ENCODE measurements at places on chromosomes 5 and 9.
A peak's percentile ranks its signal among the peaks of the same experiment; 100 is the strongest.

DNA sequence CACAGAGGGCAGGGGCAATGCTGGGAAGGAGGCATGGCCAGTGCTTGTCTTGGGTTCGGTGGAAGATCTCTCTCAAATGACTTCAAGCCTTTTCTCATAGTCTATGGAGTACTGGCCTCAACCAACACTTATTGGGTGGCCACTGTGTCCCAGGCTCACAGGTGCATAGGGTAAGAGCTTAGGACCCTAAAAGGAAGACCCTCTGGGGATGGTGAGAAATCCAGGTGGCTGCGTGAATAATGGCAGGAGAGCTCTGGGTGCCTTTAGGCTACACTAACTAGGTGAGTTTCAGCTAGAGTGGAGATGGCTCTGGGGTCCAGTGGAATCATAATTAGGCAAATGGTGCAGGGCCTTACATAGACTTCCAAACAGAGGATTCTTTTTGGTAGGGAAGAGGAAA lies 9.9 kb downstream of the STC2 start:
- no peak for DNase-seq

DNA sequence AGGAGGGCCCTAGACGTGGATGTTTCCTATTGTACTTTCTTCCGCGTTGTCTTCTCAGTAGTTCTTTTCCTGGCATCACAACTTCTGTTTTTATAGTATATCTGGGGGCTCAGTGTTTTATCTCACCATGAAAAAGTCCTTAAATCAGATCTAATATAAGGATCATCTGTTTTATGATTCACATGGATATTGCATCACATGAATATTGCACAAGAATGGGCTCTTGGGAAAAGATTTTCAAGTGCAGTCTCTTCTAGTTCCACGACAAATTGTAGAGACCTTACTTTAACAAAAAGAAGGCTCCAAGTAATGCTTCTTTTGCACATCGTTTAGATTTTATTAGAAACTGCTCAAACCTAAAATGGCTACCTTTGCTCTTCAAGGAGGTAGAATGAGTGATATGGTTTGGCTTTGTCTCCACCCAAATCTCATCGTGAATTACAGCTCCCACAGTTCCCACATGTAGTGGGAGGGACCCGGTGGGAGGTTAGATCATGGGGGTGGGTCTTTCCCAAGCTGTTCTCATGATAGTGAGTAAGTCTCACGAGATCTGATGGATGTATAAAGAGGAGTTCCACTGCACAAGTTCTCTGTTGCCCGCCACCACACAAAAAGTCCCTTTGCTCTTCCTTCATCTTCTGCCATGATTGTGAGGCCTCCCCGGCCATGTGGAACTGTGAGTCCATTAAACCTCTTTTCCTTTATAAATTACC lies 53.7 kb upstream of the FAM120A start:
- no peak for DNase-seq

- DNase-seq: peak; percentile 51
Measured at GRCh38 chr5:16794269-16794913, 141.7 kb downstream of the MYO10 start.

- DNase-seq: no peak
Measured at GRCh38 chr9:31089549-31090221, 1294.8 kb upstream of the ACO1 start.

DNA sequence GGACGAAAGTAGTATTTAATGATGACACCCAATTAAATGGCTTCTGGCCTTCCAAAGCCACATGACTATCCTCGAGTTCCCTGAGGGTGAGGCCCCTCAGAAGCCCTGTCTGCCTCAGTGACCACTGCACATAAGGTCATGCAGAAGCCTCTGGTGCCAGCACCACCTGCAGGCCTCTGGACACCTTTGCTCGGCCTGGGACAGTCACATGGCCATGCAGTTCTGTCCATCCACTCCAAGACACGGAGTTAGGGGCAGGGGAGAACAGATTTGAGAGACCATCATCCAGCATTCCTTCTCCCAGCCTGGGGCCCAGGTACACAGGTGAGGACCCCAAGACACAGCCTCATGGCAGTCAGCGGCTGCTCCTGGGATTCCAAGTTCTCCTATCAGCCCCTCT lies 145.0 kb downstream of the ROR2 start:
- DNase-seq: no peak

GRCh38 chr5:102554082-102554481 lies 55.3 kb upstream of the SLCO6A1 start:
- DNase-seq: no peak

- no peak for DNase-seq
Measured at GRCh38 chr5:75707911-75708509, 9.2 kb downstream of the POC5 start.

DNA sequence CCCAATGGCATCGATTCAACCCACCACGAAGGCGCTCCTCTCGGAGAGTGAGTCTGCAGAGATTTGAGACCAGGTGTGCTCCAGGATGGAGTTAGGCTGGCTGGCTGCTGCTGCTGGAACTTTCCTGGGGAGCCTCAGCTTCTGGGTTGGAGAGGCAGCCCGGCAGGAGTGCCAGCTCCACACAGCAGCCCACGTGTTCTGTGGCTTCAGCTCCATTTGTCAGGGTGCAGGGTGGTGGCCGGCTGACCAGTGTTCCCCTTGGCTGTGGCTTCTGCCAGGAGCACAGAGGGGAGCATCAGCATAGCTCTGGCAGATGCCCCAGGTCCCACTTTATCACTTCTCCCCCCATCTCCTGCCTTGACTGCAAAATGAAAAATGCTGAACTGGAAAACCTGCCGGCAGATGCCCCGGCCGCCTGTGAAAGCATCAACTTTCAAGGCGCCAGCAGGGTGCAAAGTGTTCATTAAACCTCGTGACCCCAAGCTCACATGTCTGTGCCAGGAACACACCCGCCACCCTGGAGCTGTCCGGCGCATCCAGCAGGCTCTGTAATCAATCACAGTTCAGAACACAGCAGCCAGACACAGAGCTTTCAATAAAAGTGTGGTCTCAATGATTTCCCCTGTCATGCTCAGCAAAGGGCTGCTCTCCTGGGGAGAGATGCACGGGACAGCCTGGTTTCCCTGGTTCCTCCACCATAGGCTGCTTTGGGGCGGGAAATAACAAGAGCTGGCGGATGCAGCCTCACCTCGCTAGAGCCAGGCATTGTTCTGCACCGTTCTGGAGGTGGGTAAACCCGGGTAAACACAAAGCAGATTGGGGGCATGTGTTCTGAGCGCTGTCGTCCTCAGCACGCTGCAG lies 53.2 kb downstream of the TRIP13 start:
- no peak for DNase-seq

GRCh38 chr9:121692606-121693387 lies 41.4 kb downstream of the DAB2IP start:
- DNase-seq: no peak

- DNase-seq: no peak
Measured at GRCh38 chr9:6590772-6591384, 54.7 kb downstream of the GLDC start.

DNA sequence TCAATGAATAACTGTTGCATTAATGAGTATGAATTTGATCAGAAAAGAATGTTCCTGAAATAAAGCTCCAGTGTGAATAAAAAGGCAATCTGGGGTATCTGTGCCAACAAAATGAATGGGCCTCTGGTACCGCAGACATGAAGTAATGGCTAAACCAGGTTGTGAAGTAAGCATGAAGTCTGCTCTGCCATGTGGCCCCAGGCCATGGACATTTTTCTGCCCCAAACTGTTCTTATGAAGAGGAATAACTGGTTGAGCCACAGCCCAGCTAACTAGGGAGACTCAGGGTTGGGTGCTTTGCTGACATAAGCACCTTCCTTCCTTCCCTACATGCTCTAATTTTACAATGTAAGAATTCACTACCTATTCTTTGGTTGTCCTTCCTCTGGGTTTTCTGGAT lies 147.4 kb upstream of the LRRTM2 start:
- no peak for DNase-seq

GRCh38 chr5:118619823-118620222 lies 368.5 kb downstream of the DTWD2 start:
- DNase-seq: no peak

GRCh38 chr5:95803271-95804148 lies 19.0 kb downstream of the GLRX start:
- DNase-seq: no peak

DNA sequence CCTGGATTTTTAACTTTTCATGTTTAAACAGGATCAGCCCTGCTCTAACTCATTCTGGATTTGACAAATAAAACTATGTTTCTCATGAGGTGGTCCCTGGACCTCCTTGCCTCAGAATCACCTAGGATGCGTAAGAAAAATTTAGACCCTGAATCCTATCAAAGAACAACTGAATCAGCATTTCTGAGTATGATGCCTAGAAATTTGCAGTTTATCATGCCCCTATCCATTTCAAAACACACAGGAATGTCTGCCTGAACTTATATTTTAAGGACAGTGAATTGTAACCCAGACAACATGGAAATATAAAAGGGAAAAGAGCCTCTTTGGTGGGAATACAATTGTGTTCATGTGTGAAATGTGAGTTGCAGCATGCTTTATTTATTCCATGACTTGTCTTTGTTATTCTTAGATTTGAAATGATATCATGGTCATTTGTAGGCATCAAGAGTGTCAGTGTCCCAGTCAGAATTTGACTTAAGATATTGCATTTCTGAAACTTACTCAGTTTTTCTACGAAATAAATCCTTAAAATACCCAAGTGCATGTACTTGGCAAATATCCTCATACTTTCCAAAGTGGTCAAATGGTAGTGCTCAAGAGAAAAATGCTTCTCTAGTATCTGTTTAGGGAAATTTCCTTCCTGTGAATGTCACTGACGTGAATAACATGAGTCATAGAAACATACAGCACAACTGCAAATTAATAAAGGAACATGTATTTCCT lies 144.3 kb downstream of the GIN1 start:
- no peak for DNase-seq

GRCh38 chr5:66860199-66860975 lies 264.2 kb downstream of the MAST4 start:
- no peak for DNase-seq

GRCh38 chr5:135206862-135207261 lies 172.8 kb upstream of the PITX1 start:
- DNase-seq: no peak

GRCh38 chr5:150411245-150411979 lies 1.3 kb downstream of the CD74 start:
- DNase-seq: peak; percentile 65

- DNase-seq: no peak
Measured at GRCh38 chr9:133691626-133692363, 46.4 kb downstream of the SARDH start.

DNA sequence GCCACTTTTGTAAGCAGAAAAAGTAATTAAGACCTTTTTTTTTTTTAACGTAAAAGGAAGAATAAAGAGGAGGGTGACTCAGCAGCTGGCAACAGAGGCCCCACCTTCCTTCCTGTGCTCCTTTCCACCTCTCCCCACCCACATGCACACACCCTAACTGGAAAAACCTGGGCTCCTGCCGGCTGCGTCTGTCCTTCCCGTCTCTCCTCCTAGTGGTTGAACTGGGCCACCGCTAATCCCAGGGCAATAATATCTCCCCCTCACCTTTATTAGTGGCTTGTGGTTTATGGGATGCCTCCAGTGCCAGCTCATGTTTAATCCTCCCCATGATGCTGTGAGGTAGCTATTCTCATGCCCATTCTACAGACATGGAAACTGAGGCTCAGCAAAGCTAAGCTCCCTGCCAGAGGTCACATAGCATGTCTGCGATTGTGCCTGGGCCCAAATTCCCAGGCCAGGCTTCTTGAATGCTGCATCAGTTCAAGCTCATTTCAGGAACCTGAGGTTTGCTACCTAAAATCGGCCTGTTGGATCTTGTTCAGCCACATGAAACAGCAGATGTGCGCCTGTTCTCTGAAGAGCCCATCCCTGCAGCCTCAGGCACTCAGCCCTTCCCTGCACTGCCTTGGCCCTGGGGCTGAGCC lies 60.9 kb upstream of the IL17B start:
- DNase-seq: no peak

GRCh38 chr5:34866989-34867471 lies 28.1 kb downstream of the TTC23L start:
- DNase-seq: no peak

DNA sequence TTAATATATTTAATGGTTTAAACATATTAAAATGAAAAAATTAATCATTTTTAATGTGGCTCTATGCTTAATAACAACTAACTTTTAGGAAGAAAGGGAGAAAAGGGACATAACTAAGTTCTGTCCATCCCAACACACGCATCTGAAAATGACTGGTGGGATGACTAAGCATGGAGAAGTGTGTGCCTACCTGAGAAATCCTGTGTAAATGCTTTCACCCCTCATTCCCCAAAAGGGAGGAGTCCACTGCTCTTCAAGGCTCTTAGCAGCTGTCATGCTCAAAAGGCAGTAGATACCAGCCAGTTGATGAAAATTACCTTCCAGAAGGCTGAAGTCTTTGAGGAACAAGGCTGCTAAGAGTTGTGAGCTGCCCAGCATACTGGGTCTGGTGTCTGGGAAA lies 130.9 kb downstream of the NFIB start:
- DNase-seq: no peak

GRCh38 chr9:38486837-38487236 lies 62.6 kb upstream of the IGFBPL1 start:
- DNase-seq: no peak

DNA sequence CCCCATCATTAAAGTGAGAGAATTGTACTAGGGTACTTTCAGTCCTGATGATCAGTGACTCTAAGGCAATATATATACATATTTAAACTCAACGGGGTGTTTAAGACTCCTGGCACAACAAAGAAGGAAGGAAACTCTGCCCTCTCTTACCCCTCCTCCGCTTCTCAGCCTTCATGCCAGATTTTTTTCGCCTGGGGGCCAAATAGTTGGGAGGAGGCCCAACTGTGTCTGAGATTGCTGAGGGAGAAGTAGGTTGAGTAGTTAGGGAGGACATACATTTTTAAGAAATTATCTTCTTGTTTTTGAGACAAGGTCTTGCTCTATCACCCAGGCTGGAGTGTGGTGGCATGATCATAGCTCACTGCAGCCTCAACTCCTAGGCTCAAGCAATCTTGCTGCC lies 127.7 kb upstream of the SHB start:
- no peak for DNase-seq

GRCh38 chr9:19934301-19934871 lies 145.5 kb upstream of the SLC24A2 start:
- no peak for DNase-seq

GRCh38 chr9:5292141-5292540 lies 12.4 kb downstream of the RLN2 start:
- no peak for DNase-seq

DNA sequence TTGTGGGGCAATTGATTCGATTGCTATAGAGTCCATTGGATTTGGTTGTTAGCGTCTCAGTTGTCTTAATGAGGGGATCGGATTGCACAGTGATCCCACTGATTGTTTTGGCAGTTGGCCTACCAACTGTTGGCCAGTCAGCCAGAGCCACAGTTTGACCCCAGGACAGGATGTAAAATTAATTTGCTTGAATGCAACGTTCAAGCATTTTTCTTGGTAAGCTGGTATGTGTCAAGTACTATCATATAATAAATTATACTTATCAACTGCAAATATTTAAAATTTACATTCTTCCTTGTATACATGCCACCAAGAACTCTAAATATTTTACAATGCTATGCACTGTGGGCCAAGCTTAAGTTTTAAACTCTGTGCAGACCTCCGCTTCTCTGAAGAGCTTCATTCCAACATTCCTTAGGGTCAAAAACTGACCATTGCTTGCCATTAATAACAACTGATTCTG lies 80.4 kb upstream of the OSMR start:
- no peak for DNase-seq

GRCh38 chr5:172173564-172174153 lies 14.4 kb downstream of the STK10 start:
- no peak for DNase-seq
